ENCODE measurements at places on chromosomes 5 and 9. TPM values are rescaled to one million over a fixed set of nuclear protein-coding genes. Genes with fewer than 3 reads are reported as not detected.
A peak's percentile ranks its signal among the peaks of the same experiment; 100 is the strongest.

DNA sequence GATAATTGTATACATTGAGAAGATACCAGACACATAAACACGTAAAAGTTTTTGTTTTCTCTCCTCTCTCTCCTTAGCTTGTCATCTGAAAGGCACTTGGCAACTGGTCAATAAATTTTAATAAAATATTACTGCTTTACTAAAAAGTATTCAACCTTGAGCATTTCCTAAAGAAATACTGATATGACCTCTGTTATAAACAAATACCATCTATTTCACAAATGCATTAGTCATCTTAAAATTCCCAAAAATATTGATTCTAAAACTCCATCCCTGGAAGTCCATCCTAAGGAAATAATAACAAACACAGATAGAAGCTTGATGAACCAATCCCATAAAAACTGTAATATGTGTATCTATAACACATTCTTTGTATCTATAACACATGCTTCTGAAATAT is 483.2 kb downstream of the TLR4 start:
- DNase-seq: no peak
- H3K4me3 ChIP-seq: no peak overlapping the region
- H3K27me3 ChIP-seq: no peaks in the 10 kb centered on the region

DNA sequence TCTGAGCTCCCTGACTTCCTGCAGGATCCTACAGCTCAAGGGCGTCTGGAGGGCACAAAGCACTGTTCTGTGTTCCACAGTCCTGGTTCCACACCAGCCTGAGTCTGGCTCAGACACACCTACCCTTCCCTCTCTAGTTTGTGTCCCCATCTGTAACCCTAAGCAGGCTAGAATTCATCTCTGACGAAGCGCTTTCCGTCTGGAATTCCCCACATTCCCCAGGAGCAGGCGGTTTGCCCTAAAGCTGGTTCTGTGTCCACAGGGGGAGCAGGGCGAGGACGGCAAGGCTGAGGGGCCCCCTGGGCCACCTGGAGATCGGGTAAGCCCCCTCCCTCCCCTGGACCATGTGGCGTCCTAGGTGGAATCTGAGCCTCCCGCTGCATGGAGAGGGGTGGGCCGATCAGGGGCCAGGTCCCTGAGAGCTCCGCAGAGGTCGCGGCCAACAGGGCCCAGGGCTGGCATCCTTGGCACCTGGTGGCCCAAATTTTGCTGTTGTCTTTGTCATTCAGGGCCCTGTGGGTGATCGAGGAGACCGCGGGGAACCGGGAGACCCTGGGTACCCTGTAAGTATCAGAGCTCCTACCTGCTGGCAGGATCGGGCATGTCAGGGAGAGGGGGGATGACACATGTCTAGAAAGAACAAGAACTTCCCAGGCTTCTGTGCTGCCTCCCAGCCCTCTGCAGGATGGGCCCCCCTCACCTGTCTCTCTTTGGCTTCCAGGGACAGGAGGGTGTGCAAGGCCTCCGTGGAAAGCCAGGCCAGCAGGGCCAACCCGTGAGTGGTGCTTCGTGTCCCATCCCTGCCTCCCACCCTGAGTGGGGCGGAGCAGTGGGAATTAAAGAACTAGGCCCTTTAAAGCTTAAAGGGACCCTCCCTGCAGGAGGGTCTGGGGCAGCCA is 34.5 kb upstream of the ORM1 start:
- no peak overlapping the region for H3K27ac ChIP-seq
- H3K27me3 ChIP-seq: no peaks in the 10 kb centered on the region
- H3K4me3 ChIP-seq: no peak overlapping the region
- no peak for DNase-seq
- H3K4me1 ChIP-seq: no peaks in the 10 kb centered on the region

The ANKRD18B gene
- total RNA-seq: 12.2 TPM

DNA sequence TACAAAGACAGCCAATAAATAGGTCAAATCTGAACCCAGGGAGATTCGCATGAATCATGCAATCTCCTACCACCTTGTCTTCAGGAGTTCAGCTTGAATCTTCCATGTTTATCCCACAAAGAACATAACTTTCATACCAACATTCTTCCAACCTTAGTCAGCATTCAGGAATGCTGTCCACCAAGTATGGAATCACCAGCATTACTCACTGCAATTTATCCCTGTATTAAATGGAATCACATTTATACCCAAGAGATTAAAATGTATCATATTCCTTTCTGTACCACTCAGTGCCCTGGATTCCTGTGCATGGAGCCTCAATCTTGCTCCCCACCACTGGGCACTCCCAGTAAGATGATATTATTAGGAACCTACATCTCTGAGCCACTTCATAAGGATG is 162.6 kb downstream of the GLIS3 start:
- no peaks in the 10 kb centered on the region for H3K27me3 ChIP-seq
- H3K27ac ChIP-seq: peak overlapping the region; percentile 55
- no peaks in the 10 kb centered on the region for H3K36me3 ChIP-seq
- peak; percentile 88 for DNase-seq
- H3K4me1 ChIP-seq: peaks cover 22% of the 10 kb centered on the region

The INSL6 gene
- not detected for total RNA-seq

All from endothelial cell of umbilical vein (primary cell).